ENCODE measurements at places on chromosomes 12 and 14. TPM values are rescaled to one million over a fixed set of nuclear protein-coding genes. Genes with fewer than 3 reads are reported as not detected.

- no peak for DNase-seq
Observed at GRCh38 chr12:113159937-113160336, 10.4 kb downstream of the CFAP73 start.

The RNF212B gene
- not detected for polyA plus RNA-seq

The GZMB gene
- polyA plus RNA-seq, result 6.0 TPM

GRCh38 chr12:53194973-53195372 lies 12.1 kb downstream of the ITGB7 start:
- DNase-seq, result no peak

- DNase-seq, result no peak
Observed at GRCh38 chr12:51335931-51336330, 10.5 kb downstream of the CELA1 start.

DNA sequence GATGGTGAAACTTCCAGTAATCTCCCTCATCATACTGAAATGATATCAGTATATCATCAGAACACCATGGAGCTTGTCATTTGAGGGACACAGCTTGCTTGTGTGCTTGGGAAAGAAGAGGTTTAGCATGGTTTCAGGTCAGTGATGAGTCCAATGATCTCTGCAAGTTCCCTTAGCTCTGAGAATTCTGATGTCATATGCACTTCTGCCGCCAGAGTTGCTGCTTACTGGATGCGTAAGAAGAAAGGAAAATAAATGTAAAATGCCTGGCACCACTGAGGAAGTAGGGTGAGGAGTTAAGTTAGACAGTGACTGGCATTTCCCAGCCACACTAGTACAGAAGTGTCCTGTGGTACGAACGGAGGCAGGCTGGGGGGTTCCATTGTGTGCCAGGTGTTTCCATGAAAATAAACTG lies 22.6 kb downstream of the PRKCH start:
- DNase-seq, result no peak

GRCh38 chr12:51925346-51926063 lies 18.2 kb downstream of the ACVRL1 start:
- DNase-seq, result no peak

DNA sequence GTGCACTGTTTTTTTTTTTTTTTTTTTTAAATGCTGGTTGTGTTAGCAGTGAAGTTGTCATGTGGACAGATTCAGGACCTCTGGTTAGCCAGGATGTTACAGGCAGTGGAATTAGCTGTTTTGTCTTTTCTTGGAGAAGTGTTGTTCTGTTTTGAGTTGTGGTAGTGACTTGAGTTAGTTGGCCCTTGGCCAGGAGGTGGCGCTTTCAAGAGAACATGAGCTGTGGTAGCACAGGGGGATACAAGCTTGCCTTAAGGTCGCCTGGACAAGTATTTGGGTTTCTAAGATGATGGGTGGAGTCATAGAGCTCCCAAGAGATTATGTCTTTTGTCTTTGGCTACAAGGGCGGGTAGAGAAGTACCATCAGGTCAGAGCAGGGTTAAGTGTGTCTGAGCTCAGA lies 33.3 kb upstream of the CCDC198 start:
- no peak for DNase-seq

DNA sequence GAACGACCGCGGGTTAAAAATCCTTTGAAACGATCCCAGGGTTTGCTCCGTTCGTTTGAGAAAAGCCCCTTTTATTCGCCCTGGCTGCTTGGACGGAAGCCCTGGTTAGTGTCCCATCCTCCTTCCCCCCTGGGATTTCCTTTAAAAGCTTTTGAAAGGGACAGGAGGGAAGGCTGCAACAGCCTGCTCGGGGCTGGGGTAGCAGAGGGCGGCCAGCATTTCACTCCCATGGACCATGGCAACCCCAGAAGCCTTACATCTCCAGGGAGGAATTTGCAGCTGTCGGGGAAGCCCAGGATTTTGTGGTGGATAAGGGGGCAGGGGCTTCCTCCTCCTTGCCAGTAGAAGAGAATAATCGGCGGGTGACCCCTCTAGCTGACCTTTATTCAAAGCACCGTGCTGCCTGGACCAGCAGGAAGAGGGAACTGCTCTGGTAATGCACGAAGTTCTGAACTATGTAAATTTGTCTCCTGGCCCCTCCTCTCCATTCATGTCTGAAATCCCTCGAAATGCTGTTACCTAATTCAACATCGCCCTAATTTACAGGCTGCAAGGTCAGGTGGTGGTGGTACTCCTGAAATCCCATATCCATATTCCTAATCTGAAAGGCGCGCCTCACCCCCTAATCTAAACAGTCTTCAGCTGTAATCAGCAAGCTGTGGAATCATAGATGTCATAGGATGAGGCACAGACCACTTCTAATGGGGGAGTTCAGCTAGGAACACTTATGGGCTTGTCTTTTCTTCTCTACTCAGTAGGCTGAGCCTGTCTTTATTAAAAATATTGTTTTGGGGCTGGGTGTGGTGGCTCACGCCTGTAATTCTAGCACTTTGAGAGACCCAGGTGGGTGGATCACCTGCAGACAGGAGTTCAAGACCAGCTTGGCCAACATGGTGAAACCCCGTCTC lies 1.0 kb upstream of the CLIP1 start:
- DNase-seq, result peak; percentile 46

- peak; percentile 42 for DNase-seq
Observed at GRCh38 chr14:104746071-104746545, 6.8 kb upstream of the SIVA1 start.

GRCh38 chr12:81450920-81451739 lies 308.0 kb downstream of the PPFIA2 start:
- DNase-seq, result peak; percentile 71

The PIWIL1 gene
- polyA plus RNA-seq, result not detected

- no peak for DNase-seq
Observed at GRCh38 chr14:92926180-92926845, 3.4 kb downstream of the CHGA start.

- no peak for DNase-seq
Observed at GRCh38 chr14:39617537-39617936, 185.3 kb upstream of the FBXO33 start.

The OASL gene
- 7.8 TPM for polyA plus RNA-seq

DNA sequence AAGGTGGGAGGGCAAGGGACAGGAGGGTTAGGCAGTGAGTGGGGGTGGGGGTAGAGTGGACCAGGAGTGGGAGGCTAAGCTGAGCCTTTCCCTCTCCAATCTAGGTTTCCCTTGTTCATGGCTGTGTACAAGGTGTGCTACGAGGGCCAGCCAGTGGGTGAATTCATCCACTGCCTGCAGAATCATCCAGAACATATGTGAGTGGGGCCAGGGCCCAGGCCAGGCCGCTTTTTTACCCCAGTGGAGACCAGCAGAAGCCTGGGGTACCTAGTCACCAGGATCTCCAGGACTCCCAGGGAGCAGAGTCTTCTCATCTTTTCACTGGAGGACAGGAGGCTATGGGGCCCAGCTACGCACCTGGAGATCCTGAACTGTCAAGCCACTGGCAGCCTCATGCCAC lies 2.7 kb upstream of the COX14 start:
- DNase-seq, result no peak

The SIRT4 gene
- polyA plus RNA-seq, result 2.2 TPM

The ANKRD33 gene
- 0.50 TPM for polyA plus RNA-seq

The HOXC13 gene
- polyA plus RNA-seq, result not detected

GRCh38 chr12:1540690-1541089 lies 53.7 kb downstream of the FBXL14 start:
- no peak for DNase-seq

DNA sequence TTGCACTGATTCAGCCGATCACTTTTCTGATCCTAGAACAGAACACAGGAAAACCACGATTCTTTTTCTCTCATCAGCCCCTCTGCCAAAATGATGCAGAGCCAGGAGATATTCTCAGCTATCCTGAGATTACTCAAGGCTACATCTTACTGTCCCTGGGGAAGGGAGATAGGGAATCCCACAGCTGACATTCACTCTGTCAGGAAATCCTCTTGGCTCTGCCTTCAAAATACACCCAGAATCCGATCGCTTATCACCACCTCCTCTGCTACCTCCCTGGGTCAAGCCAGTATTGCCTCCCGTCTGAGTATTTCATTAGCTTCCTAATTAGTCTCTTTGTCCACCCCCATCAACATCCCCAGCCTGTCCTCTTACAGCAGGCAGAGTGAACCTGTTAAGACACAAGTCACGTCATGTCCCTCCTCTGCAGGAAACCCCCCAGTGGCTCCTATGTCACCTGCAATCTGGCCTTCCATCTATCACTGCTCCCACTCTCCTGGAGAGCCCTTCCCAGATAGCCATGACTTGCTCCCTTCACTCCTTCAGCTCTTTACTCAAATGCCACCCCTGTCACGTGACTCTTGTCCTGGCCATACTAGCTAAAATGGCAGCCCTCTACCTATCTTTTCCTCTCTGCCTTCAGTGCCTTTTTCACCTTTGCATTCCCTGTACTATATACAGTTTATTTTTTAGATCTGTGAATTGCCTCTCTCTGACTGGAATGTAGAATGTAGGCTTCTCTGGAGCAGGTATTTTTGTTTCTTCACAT lies 70.3 kb downstream of the GALNT4 start:
- DNase-seq, result no peak
